Stimulated activated CD8-positive, alpha-beta memory T cell treated with anti-CD3 and anti-CD28 coated beads, Interleukin-4, amount 100 ng/mL, for 48 hours (primary cell): ENCODE measurements at places on chromosomes 5 and 9.

GRCh38 chr9:84966876-84967830 is 297.6 kb downstream of the NTRK2 start:
- no peak for DNase-seq

DNA sequence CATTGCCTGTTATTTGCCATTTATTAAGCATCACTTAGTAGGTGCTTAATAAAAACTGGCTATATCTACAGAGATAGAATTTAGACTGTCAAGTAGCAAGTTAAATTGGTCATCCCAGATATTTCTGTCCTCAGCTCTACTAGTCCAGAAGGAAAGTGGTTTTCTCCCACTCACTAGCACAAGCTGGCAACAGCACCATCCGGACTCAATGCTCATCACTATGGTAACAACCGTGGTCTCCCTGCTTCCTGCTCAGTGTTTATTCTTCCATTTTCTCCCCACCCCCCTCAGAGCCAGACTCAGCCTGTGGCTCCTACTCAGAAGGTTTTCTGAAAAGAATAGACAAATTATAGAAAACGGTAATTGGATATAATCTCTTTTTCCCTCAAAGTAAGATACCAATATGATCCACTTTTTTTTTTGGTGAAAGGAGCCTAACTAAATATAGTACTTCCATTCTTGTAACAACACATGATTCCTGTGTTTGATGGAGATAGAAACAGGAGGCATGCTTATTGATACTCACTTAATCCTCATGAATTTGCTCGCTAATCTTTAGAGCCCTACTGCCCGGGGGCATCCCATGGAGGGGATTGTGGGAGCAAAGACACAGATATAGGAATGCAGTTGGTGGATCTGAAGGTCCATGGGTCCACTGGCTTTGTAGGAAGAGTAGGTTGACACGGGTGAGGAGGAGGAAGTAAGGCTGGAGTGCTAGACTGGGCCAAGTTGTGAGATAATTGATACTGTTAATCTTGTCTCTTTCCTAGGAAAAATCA is 191.4 kb downstream of the MAN2A1 start:
- no peak for DNase-seq

DNA sequence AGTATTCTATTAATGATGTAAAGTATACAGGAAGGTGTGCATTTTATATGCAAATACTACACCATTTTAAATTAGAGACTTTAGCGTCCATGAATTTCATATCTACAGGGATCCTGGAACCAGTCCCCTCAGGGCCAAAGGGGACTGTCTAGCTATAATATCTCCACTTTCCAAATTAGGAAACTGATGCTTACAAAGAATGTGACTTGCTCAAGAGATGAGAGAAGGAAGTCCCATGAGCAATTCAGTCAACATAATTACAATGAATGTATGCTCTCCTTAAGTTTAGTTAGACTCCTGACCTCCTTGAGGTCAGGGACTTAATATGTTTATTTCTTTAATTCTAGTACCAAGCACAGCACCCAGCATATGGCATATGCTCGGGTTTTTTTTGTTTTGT is 23.7 kb downstream of the NIPBL start:
- no peak for DNase-seq

DNA sequence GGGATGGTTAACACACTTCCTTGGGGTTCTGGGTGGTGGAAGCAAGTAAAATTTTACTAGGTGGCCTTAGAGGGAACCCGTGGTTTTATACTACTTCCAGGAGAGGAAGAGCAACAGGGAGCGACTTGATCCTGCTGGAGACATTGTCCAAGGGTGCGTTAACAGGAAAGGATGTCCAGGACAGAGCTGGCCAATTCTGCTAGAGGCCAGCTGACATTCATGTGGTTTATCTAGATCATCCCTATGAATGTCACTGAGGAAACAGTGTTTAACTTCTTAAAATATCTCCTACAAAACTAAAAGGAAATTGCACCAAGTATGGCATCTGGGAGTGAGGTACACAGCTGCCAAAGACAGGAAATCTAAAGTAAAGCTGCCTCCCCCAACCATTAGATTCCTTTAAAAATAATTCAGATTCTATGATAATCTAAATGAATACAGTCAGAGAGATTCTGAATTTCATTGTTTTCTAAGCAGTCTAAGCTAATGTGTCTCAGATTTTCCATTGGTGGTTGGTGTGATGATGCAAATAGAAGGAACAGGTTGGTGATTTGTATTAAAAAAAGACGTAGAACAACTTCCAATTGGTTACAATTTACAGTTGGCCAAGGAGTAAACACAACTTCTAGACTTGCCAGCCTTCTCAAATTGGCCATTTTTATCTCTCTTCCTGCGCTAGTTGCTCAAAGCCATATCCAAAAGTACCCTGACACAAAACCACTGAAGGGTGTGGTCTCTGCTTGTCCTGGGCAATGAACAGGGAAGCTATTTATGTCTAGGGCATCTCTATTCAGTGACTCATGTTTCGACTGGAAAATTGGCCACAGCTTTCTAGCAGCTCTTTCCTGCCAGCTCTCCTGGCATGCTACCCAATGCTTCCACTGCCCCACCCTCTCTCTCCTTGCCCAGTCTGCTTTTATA is 574.7 kb upstream of the MEF2C start:
- no peak for DNase-seq

GRCh38 chr9:95126739-95127138 is 190.8 kb downstream of the FANCC start:
- DNase-seq: no peak

DNA sequence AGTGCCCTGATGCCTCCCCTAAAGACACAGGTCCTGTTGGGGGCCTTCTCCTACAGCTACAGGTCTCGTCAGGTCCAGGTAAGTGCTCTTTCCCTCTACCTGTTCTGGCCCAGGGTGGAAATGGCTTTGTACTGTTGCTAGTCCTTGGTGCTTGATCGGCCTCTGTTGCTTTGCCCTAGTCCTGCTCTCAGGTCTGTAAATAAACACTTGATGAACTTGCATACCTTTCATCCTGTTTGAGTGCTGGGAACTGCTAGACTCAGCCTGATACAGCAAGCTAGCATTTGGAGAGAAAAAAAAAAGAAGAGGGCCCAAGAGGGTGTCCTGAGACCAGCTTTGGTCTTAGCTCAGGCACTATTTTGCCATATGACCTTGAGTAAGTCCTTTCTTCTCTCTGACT is 21.8 kb upstream of the ZNF618 start:
- DNase-seq: no peak

DNA sequence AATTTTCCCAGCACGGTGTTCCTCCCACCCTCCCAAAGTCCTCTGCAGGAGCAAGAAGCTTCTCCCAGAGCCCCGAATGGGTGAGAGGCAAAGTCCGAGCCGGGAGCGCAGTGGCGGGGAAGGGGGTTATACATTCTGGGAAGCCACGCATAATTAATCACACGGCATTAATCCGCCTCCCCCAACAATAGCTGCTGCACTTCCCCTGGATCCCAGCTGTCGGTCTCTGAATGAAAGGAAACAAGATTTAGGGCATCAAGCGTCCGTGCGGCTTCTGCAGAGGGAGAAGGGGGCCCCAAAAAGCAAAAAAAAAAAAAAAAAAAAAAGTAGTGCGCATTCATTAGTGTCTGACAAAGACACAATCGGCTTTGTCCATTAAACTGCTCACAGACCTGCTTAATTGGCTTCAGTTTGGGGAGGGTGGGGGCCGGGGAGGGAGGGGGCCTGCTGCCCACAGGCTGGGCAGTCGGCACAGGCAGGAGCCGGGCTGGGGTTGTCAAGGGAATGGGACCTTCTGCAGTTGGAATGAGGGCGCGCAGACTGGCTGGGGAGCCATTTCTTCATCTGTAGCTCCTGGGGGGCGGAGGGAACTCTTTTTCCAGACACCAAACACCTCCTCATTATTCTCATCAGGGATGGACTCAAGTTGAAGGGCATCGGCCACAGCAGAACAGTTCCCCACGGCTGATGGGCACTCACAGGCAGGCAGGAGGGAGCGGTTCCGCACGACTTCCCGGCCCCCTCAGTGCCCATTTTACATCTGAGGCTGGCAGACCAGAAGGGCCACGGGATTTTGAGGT is 3.4 kb downstream of the NOTCH1 start:
- no peak for DNase-seq

GRCh38 chr5:34916518-34916917 is 1.0 kb downstream of the BRIX1 start:
- no peak for DNase-seq

- DNase-seq: no peak
These were observed 667.2 kb downstream of the TLE1 start for GRCh38 chr9:81022177-81022576.

GRCh38 chr5:14440223-14440581 is 141.4 kb upstream of the OTULINL start:
- DNase-seq: no peak

GRCh38 chr9:30536494-30536893 is 1847.9 kb upstream of the ACO1 start:
- no peak for DNase-seq

DNA sequence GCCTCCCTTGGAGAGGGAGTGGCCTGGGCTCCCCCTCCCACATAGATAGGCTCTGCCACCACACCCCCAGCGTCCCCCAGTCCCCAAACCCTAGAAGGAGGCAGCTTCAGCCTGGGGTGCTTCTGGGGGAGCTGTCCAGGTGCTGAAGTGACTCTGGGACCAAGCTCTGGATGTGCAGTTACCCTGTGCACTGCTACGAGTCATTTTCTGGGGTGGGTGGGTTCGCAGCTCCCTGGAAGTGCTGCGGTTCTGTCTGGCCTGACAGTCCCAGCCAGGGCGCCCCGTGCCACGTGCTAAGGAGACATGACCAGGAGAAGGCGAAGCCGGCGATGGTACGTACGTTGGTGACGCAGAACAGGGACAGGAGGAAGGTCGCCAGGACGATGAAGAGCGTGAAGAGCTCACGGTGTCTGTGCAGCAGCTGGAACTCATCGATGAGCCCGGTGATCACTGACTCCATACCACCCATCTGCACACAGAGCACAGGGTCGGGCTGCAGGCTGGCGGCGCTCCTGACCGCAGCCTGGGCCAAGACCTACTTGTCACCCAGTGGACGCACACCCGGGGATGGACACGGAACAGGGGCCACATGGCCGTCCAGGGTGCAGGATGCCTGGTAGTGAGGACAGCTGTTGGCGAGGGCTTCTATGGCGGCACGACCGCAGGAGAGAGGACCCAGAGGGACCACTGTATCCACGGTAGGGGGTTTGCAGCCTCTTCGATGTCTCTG is 35.7 kb downstream of the SLC6A3 start:
- peak; percentile 33 for DNase-seq

GRCh38 chr9:90841213-90841612 is 39.6 kb downstream of the SYK start:
- no peak for DNase-seq

GRCh38 chr5:170365831-170366230 is 23.3 kb downstream of the KCNMB1 start:
- no peak for DNase-seq

DNA sequence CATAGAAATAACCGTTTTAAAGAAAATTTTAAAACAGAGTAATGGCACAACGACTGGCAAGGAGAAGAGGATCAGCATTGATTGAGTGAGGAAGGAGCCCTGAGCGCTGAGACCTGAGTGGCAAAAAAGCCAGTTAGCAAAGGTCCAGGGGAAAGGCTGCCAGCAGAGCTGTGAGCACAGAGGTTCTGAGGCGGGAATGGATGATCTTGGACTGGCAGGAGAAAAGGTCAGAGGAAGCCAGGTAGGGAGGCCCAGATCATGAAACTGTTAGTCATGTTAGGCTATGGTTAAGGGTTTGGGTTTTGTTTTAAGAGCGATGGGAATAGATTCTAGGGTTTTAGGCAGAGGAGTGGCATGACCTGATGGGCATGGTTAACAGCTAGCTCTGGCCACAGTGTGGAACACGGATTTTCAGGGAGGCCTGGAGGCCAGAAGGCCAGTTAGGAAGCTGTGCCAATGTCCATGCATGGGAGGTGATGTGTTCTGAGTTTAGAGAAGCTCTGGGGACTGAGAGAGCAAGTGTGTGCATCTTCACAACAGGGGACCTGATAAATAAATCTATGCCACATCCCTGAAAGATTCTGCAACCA is 57.7 kb upstream of the GALNT10 start:
- no peak for DNase-seq

- no peak for DNase-seq
These were observed 141.0 kb downstream of the ST8SIA4 start for GRCh38 chr5:100762108-100762507.

DNA sequence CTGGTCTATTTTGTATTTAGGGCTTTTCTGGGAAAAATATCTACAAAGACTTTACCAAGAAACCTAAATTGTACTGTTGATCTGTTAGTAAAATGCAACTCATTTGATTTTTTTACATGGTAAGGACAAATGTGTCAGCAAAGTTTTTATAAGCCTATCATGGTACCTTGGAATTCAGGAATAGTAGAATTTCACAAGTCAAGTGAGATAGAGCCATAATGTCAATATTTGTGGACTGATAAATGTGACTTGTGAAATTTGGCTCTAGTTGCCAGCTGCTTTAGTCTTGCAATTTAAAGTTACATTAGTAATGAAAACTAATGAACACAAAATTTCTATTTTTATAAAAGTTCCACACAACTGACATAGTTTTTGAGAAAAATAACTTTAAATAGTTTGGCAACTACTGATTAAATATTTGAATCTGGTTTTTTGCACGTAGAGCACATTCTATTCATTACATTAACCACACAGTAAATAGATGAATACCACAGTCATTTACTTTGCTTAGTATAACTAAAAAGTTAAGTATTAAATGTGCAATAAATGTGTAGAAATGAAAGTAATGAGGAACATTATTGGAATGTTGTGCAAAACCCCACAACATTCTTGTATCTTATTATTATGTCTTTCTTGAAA is 41.2 kb upstream of the RIOK2 start:
- DNase-seq: no peak

- DNase-seq: no peak
These were observed 3.1 kb upstream of the UNC13B start for GRCh38 chr9:35158501-35159280.

DNA sequence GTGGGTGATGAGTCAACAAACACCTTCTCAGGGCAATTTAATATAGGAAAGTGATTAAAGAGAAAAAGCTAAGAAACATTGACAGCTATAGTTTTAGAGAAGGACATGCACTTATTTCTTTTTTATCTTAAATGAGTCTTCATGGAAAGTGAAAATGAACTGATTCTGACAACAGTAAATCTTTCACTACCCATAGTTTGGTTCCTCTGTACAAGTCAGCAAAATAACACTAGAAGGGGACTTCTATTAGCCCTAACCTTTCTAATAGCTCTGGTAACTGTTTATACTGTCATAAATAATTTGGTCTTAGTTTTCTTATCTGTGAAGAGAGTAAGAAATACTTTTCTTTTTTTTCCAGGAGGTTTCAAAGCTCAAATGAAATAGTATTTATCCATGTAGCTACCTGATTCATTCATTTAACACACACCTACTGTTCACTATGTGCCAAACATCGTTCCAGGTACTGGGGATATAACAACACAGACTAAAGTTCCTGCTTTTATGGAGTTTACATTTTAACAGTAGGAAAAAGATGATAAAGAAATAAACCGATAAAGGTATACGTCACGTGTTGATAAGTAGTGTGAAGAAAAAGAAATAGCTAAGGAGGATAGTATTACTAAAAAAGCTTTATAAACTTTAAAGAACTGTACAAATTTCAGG is 148.2 kb downstream of the PCSK1 start:
- DNase-seq: no peak

- no peak for DNase-seq
These were observed 259.8 kb upstream of the IRX4 start for GRCh38 chr5:2142456-2142954.
